Midbrain (tissue), 1 donor: ENCODE measurements at places on chromosomes 7 and 10.
A peak's percentile ranks its signal among the peaks of the same experiment; 100 is the strongest.

GRCh38 chr10:16765509-16766375 lies 51.5 kb downstream of the RSU1 start:
- no peak for DNase-seq

- peak; percentile 53 for DNase-seq
Measured at GRCh38 chr10:35456153-35456720, 119.9 kb downstream of the CCNY start.

GRCh38 chr10:3480281-3480989 lies 304.6 kb downstream of the KLF6 start:
- DNase-seq: no peak

DNA sequence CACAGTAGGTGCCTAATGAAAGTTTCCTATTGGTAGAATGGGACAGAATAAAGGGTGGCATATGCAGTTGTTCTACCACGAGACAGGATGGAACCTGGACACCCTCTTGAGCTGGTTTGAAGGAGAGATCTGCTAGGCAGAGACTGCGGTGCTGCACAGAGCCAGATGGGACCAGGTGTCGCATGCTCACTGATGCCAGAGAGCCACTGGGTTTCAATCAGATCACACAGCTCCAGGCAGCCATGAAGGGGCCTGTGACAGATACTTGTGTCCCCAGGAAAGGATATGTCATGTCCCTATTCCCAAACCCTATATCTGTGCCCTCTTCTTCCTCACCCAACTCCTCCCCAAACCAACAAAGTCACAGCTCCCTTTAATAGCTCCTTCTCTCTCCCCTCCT lies 235.7 kb downstream of the PRPF18 start:
- no peak for DNase-seq

GRCh38 chr7:20327055-20327454 lies 3.6 kb upstream of the ITGB8 start:
- DNase-seq: no peak

GRCh38 chr10:12642036-12642435 lies 292.7 kb downstream of the CAMK1D start:
- DNase-seq: no peak

GRCh38 chr10:11088709-11089108 lies 71.0 kb downstream of the CELF2 start:
- no peak for DNase-seq

- DNase-seq: no peak
Measured at GRCh38 chr10:123781324-123781900, 110.2 kb downstream of the CPXM2 start.

- DNase-seq: peak; percentile 21
Measured at GRCh38 chr7:105268056-105268455, 120.7 kb downstream of the SRPK2 start.

- DNase-seq: no peak
Measured at GRCh38 chr7:23306936-23307521, 7.9 kb downstream of the MALSU1 start.

DNA sequence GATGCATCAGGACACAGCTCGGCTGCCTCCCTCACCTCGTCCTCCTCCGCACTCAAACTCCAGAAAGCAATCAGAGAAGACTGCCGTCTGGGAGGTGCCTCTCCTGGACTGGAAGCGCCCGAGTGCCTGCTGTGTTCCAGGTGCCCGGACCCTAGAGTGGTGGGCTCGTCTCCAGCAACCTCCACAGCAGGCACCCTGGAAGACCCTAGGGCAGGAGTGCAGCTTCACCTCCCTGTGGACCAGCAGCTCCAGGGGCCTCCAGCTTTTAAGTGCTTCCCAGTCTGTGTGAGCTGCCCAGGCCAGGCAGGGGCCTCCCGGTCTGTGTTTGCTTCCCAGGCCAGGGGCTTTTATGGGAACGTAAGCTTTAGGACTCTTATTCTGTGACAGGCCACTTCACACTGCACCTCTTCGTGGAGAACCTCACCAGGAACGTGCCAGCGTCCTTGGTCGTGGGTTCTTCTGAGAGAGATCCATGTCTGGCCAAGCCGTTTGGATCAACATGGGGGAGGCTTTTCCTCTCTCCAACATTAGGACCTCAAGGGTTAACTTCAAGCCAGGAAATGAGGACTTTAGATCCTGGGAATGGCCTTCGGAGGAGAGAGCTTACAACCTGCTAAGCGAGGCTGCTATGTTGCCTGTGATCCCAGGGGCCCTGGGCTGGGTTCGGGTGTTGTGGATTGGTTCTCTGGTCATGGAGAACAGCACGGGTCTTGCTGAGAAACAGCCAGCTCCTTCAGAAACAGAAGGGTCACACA lies 5.9 kb upstream of the PWWP2B start:
- no peak for DNase-seq

GRCh38 chr7:103680161-103681144 lies 234.4 kb upstream of the SLC26A5 start:
- DNase-seq: no peak

DNA sequence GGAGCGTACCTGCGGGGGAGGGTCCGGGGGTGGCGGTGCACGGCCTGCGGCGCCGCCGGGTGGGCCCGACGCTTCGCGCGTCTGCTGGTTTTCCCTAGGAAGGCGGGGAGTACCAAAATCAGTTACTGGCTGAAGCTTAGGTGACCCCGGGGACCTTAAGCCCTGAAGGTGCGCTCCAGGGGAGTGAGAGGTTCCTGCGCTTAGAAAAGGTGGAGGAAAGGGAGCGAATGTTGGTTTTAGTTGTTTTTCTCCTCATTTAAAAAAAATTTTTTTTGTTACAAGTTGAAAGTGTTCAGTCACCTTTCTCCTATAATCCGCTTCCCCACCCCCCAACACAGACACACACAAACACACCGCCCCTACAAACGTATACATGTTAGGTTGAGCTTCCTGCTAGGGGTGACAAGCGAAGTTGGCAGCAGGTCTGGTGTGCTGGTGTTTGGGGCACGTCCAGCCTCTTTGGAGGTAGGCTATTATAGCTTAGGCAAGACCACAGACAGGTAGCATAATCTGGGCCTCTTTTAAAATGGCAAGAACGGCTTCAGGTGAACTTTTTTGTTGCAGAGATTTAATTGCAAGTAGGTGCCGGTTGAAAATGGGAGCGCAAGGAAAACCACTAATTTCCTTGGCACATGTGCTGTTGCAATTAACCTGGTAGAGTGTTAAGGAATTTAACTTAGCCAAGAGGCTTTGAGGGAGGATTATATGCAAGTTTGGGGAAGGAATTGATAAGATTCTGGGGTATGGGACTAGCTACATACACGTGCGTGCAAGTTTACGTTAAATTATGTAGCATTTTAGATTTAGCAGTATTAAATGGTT lies 945 bp downstream of the ADD3 start:
- DNase-seq: peak; percentile 25

GRCh38 chr7:30923774-30924413 lies 12.2 kb downstream of the AQP1 start:
- DNase-seq: no peak

DNA sequence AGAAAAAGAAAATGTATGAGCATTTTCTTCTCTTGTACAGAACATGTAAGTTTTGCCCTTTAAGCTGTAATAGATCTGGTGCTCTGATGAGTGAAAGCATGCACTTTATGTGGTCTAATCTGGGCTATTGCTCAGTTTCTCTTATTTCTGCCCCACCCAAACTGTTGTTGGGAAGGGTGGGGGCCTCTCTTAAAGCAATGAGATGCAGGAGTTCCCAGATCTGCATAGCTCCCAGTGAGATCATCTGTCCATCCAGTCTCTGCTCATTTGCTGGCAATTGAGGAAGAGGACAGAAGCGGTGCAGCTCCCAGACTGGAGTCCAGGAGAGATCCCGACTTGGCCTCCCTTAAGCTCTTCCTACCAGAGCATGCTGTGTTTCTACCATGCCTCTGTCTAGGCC lies 114.9 kb upstream of the SORCS3 start:
- DNase-seq: no peak

GRCh38 chr7:36719083-36719632 lies 5.1 kb downstream of the AOAH start:
- DNase-seq: no peak

DNA sequence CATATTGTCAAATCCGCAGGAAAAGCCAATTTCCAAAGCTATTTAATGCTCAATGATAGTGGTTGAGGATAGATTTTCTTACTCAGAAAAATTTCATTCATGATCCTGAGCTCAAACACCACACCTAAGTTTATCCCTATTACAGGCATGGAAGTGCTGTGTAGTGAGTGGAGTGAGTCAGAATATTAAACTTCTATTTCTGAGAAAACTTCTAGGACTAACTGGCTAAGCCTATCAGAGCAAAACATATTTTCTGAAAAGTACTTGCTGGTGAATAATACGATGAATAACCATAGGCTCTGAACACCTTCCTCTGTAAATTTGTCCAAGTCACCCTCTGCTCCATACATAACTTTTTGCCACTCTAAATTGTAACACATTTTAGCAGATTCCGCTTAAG lies 221.5 kb downstream of the SUGCT start:
- no peak for DNase-seq
